ENCODE measurements at places on chromosomes 3 and 15. TPM values are rescaled to one million over a fixed set of nuclear protein-coding genes. Genes with fewer than 3 reads are reported as not detected.

DNA sequence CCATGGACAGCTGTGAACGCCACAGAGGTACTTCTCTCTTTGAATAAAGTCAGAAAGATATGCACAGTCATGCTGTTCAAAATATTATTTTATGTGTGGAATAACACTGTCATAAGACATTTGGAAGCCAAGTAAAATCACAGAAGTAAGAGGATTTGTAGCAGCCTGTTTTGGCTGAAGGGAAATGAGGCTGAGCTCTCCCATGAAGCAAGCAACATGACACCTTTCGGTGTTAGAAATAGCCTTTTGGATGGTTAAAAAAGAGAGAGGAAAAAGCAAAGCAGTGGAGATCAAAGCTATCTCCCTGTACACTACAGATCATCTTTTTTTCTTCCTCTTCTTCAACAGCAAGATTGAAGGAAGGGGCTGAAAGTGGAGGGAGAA lies 755.3 kb downstream of the ROBO1 start:
- no peaks in the 10 kb centered on the region for H3K4me1 ChIP-seq
- H3K27me3 ChIP-seq: no peaks in the 10 kb centered on the region
- H3K27ac ChIP-seq: no peak overlapping the region
- H3K4me3 ChIP-seq: no peak overlapping the region
- no peak for DNase-seq

GRCh38 chr3:58335652-58335947 lies 2.9 kb downstream of the PXK start:
- H3K27ac ChIP-seq: peak overlapping the region; percentile 45
- DNase-seq: no peak
- no peaks in the 10 kb centered on the region for H3K36me3 ChIP-seq
- no peaks in the 10 kb centered on the region for H3K27me3 ChIP-seq
- H3K4me3 ChIP-seq: no peak overlapping the region
- peaks cover 13% of the 10 kb centered on the region for H3K4me1 ChIP-seq

DNA sequence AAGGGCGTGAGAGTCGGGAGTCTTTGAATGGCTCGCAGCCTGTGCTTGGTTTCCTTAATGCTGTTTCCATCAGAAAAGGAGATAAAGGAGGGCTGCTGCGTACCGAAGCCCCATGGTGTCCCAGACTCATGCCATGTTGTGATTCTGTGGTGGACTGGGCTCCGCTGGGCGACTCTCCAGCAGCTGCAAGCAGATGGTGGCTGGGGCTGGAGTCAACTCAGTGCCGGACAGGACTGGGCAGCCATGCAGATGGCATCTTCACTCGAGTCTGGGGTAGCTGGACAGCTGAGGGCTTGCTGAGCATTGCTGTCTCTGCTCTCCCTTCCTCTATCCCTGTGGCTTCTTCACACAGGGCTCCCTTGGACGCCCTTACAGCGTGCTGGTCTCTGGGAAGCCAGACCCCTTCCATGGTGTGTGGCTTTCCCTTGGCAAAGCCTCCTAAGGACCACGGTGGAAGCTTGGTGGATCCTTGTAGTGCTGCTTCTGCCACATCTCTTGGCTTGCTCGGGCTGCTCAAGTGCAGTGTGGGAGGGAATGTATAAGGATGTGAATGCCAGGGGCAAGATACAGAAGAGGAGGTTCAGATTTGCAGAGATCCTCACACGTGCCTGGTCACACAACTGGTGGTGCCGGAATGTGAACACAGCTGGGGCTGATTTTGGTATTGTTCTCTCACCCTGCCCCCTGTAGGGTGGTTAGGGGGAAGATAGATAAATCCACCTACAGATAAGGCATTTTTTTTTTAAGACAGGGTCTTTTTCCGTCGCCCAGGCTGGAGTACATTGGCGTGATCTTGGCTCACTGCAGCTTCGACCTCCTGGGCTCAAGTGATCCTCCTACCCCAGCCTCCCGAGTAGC lies 9.0 kb downstream of the NIPA1 start:
- no peak overlapping the region for H3K27ac ChIP-seq
- H3K27me3 ChIP-seq: no peaks in the 10 kb centered on the region

DNA sequence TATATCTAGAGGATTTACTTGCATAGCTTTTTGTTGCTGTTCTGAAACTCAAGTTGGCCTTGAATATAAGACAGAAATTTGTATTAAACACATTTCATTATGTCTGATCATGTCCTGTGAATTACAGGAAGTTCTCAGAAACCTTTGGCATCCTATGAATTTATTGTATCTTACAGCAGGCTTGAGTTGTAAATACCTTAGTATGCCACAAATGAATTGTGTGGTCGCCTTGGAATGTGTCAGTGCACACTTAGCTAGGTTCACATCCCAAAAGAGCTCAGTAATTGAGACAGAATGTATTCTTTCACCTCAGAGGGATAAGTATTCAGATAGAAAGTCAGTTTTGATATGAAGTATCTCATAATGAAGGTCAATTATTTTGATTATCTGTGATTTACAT lies 83.4 kb downstream of the NEK11 start:
- H3K27ac ChIP-seq: no peak overlapping the region
- no peaks in the 10 kb centered on the region for H3K4me1 ChIP-seq
- no peak overlapping the region for H3K4me3 ChIP-seq
- no peaks in the 10 kb centered on the region for H3K36me3 ChIP-seq

GRCh38 chr3:105345156-105345555 lies 21.6 kb upstream of the ALCAM start:
- no peaks in the 10 kb centered on the region for H3K4me1 ChIP-seq
- H3K4me3 ChIP-seq: no peak overlapping the region
- no peak overlapping the region for H3K27ac ChIP-seq
- no peak for DNase-seq

- DNase-seq: no peak
- no peaks in the 10 kb centered on the region for H3K36me3 ChIP-seq
- H3K4me1 ChIP-seq: no peaks in the 10 kb centered on the region
- H3K27me3 ChIP-seq: no peaks in the 10 kb centered on the region
- H3K4me3 ChIP-seq: no peak overlapping the region
These were observed 260.2 kb downstream of the CGGBP1 start for GRCh38 chr3:87798567-87798947.

DNA sequence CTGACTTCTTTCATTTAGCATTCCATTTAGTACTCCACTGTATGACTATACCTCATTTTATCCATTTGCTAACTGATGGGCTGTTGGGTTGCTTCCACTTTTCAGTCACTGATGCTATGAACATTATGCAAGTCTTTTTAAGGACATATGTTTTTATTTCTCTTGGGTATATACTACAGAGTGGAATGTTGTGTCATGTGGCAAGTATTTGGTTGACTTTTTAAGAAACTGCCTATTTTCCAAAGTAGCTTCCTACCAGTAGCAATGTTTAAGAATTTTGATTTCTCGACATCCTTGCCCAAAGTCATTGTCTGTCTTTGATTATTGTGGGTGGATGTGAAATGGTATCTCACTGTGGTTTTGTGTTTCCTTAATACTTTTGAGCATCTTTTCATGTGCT lies 110.1 kb upstream of the TPM1 start:
- no peak overlapping the region for H3K4me3 ChIP-seq
- H3K27me3 ChIP-seq: peaks cover 3% of the 10 kb centered on the region
- DNase-seq: no peak
- H3K27ac ChIP-seq: no peak overlapping the region

DNA sequence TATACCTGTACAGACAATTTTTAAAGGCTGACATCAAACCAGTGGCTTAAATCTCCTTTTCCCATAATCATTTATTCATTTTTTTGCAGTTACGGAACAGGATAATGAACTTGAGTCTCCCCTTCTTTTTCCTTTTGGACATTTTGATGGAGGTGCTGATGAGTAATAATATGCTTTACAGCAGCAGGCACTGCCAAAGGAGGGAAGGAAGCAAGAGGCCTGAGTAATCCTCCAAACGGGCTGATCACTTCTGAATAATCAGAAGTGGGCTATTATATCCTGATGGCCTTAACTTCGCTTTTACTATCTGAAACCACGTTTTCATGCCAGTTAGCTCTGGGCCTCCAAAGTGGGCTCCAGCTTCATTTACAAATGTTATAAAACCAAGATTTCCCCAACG lies 527.2 kb downstream of the FOXP1 start:
- no peaks in the 10 kb centered on the region for H3K27me3 ChIP-seq
- H3K36me3 ChIP-seq: peaks cover 21% of the 10 kb centered on the region
- H3K27ac ChIP-seq: no peak overlapping the region
- DNase-seq: no peak
- no peak overlapping the region for H3K4me3 ChIP-seq
- peaks cover 2% of the 10 kb centered on the region for H3K4me1 ChIP-seq

DNA sequence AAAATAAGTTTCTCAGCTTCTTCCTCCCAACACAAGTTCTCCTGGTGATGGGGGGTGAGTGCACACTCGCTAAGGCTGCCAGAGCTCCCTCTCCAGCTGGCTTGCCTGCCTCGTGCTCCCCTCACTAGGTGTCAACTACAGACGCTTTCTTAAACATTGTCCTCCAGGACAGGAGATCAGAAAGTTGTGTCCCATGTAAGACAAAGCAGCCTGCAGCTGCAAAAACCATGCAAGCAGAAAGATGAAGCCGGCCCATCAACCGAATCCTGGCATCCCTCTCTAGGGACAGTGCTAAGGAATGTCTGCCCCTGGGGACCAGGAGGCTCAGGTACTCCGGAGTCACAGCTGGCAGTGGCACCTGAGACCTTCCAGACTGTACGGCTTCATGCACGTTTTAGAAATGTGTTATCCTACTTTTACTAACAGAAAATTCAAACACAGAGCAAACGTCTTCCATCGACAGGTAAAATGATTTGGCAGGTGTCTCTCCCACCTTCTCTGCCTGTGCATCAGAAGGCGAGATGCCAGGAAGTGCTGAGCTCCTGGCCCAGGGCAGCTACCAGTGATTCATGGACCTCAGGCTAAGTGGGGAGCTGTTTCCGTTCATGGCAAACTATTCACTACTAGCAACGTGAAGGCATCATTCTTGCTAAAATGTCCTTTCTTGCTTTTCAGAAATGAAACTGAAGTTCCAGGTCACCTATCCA lies 246.1 kb downstream of the ADAMTS17 start:
- H3K27ac ChIP-seq: no peak overlapping the region
- H3K4me1 ChIP-seq: no peaks in the 10 kb centered on the region
- no peaks in the 10 kb centered on the region for H3K27me3 ChIP-seq
- H3K4me3 ChIP-seq: no peak overlapping the region
- H3K36me3 ChIP-seq: no peaks in the 10 kb centered on the region

- no peak overlapping the region for H3K27ac ChIP-seq
- no peaks in the 10 kb centered on the region for H3K36me3 ChIP-seq
- no peaks in the 10 kb centered on the region for H3K27me3 ChIP-seq
These were observed 102.7 kb upstream of the UMPS start for GRCh38 chr3:124627501-124627908.

- no peak overlapping the region for H3K27ac ChIP-seq
- peaks cover 2% of the 10 kb centered on the region for H3K27me3 ChIP-seq
- peaks cover 39% of the 10 kb centered on the region for H3K4me1 ChIP-seq
These were observed 111.5 kb upstream of the MEF2A start for GRCh38 chr15:99454107-99454809.

DNA sequence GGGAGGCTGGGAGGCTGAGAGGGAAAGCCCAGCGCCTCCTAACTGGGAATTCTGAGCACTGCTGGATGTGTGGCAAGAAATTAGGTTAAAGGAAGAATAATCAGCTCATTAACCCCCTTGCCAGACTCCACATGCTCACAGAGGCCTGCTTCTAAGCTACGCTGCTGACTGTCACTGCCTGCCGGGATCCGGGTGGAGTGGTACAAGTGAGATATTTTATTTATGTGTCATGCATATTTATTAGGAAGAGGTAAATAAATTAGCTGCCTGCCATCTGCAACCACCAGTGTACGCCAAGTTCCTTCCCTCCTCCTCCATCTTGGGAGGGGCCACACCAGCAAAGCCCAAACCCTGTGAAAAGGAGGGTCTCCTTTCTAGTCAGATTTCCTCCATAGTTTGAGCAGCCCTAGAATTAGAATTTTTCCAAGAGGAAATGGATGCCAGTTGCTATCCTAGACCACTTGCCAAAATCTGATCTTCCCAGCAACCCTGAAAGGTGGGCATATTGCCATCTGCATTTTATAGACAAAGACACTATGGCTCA lies 43.5 kb upstream of the GRIP2 start:
- H3K4me1 ChIP-seq: no peaks in the 10 kb centered on the region
- H3K36me3 ChIP-seq: no peaks in the 10 kb centered on the region

DNA sequence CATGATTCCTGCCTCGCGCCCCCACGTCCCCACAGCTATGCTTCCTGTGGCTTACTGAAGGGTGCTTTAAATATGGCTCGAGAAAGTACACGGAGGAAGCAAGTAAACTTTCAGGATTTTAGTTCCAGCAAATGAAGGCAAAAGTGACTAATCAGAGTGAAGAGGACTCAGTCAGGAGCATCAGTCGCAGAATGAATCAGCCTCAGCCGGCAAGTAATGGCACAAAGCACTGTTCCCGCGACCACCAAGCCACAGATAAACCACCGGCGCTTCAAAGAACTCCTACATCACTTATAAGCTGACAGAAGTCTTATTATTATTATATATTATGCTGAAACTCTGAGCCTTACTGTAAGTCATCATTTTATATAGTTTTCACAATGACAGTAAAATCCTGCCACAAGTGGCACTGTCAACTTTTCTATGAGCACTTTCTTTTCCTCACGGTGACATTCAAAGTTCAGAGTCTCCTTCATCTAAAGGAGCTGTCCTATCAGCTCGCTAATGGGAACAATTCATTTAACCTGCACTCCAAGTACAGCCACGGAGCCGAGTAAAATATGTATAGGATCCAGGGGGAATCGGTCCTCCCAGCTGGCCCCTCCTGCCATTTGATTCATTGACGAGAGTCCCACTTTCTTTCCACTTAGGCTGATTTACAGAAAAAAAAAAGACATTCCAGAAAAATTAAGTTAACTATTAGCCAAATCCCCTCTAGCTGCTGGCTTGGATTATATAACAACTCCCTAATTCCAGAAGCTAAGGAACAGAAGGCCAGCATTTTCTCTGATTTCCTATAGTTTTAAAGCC lies 217.0 kb upstream of the ICE2 start:
- H3K27me3 ChIP-seq: no peaks in the 10 kb centered on the region
- H3K4me3 ChIP-seq: no peak overlapping the region
- DNase-seq: peak; percentile 50
- H3K36me3 ChIP-seq: no peaks in the 10 kb centered on the region
- H3K27ac ChIP-seq: no peak overlapping the region

DNA sequence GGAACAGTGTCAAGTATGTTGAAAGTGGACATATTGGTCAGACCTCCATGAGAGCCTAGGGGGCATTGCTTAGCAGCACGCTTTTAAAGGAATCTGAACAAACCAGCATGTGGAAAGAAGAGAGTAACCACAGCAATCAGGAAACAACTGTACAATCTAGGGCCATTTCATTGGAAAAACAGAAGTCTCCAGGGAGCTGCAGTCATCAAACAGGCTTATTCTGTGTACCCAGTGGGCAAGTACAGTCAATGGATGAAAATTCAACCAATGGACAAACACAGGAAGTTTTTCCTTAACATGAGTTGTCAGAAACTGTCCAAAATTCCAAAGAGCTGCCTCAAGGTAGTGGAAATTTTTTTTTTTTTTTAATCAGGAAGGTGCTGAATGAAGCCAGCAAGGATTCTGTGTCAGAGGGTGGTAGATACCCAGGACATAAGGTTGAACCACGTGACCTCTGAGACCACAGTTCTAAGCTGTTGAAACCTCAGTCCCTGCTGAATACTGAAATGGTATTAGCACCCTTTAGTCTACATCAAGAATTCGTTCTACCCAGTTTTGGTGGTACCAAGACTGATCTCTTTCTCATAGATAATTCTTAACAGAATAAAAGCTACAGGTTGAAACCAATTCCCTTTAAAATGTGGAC lies 4.4 kb upstream of the DLG1 start:
- peaks cover 13% of the 10 kb centered on the region for H3K4me1 ChIP-seq
- H3K4me3 ChIP-seq: no peak overlapping the region
- H3K27ac ChIP-seq: no peak overlapping the region
- H3K36me3 ChIP-seq: no peaks in the 10 kb centered on the region
- DNase-seq: peak; percentile 42

Gene CCR3
- total RNA-seq: 1.5 TPM

Gene KNL1
- total RNA-seq: 3.6 TPM

Gene SUSD5
- total RNA-seq: not detected

Gene QTRT2
- total RNA-seq: 30.1 TPM

Gene RFT1
- 13.3 TPM for total RNA-seq
